ENCODE measurements at places on chromosomes 2 and 18.

GRCh38 chr2:164061129-164061746 is 325.4 kb upstream of the FIGN start:
- peak; percentile 37 for DNase-seq

DNA sequence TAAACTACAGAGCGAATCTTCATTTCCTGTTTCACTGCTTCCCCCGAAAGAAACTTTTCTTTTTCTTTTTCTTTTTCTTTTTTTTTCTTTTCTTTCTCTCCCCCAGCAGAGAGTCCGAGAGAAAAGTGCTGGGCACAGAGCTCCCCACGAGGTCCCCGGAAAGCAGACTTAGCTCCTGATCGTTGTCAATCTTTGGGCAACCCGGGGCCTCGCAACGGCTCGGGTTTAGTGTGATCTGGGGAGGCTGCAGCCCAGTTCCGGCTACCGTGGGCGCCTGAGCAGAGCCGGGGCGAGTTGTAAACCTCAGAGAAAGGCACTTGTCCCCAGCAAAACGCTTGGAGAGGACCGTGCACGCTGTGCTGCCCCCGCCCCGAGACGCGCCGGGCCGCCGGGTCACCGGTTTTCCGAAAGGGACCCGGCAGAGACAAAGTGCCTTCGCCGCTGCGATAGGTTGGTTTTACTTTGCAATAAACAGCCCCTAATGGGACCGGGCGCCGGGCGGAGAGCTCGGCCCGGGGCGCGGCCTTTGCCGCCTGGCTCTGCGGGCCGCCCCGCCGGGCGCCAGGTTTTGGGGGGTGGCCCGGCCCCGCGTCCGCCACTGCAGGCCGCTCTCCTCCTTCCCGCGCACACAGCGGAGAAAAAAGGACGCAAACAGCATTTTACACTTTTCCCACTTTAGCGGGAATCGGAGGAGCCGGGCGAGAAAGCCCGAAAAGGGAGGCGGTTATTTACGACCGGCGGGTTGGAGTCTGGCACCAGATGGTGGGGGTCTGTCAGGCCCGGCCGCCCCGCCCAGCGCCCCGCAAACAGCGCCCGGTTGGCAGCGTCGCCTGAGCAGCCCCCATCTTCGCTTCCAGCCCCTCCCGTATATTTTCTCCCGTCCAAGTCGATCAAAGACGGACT is 136.0 kb downstream of the INSIG2 start:
- no peak for DNase-seq

GRCh38 chr2:20419007-20419576 is 27.8 kb upstream of the RHOB start:
- DNase-seq: no peak

DNA sequence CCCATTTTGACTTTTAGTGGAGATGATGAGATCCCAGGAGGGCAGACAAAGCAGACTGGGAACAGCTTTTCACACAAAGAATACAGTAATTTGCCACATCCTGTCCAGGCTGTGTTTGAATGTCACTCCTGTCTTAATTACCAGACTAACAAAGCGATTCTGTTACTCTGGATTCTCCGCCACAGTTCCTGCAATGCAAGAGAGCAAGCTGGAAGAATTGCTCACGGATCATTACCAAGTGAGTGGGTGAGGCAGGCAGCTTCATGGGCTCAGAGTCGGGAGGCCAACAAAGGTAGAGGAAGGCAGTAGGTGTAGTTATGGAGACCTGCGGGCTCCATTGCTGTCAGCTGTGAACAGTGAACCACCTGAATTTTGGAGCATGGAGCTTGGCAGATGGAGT is 250.5 kb upstream of the ATP5MC3 start:
- DNase-seq: no peak

GRCh38 chr18:22132258-22132657 is 37.1 kb upstream of the GATA6 start:
- DNase-seq: no peak

- no peak for DNase-seq
Observed at GRCh38 chr2:224083638-224084037, 44.6 kb upstream of the SERPINE2 start.

DNA sequence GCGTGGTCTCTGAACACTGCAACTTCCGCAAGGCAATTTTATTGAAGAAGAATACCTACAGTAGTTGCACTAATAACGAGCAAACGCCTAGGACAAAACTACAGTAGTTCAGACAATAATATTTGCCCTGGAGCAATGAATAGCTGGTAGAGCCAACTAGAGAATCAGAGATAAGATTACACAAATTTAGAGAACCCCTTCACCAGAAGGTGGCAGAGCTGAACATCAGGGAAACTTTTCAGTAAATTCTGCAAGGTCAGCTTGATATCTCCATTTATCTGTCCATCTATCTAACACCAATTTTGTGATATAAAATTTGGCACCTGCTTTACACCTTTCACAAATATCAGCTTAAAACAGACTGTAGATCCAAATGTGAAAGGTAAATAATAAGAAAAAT is 43.8 kb downstream of the CDH19 start:
- DNase-seq: peak; percentile 31

DNA sequence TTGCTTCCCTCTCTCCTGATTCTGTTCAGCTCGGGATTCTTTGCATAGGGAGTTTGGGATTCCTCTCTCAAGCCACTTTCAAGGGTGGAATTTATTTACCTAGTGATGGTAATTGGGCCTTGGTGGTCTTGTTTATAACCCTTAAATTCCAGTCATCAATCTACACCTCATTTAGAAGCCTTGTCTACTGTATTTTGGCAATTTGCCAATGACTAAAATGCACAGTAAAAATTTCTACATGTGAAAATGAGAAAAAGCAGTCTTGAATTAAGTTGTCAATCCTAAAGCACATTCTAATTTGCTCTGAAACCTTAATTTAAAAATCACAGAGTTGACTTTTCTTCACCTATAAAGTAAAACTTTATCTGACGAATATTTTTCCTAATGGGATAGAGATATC is 749.2 kb upstream of the CRIM1 start:
- no peak for DNase-seq

Data from AML-193 (cell line).